ENCODE measurements at places on chromosomes 16 and 17.

DNA sequence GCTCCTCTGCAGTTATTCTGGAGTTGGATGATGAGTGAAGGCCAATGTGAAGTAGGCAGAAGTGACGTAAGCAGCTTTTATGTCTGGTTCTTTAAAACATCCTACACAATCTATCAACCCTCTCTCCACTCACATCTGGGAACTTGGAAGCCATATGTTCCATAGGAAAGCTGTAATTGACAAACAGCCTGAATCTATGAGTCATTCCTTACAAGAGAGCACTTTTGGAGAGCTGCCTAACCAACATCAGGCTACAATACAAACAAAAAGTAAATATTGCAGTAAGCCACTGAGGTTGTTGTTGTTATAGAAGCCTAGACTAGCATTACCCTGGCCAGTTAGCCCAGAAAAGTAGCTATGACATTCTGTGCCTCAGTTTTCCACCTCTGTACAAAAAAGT lies 5.9 kb downstream of the CCL7 start:
- no peak for DNase-seq

GRCh38 chr17:56798916-56799315 lies 34.8 kb downstream of the C17orf67 start:
- DNase-seq, result no peak

DNA sequence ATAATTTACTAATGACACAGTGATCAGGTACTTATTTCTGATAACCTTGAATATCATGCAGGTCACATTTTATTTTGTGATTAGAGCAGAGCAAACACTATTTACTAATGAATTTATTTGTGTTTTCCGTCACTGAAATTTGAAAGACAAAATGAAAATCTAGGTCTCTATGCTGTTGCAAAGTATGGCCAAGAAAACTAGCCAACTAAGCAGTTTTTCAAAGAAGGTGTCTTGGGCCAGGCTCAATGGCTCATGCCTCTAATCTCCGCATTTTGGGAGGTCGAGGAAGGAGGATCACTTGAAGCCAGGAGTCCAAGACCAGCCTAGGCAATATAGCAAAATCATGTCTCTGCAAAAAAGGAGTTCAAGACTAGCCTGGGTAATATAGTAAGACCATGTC lies 3.0 kb upstream of the NFAT5 start:
- no peak for DNase-seq

DNA sequence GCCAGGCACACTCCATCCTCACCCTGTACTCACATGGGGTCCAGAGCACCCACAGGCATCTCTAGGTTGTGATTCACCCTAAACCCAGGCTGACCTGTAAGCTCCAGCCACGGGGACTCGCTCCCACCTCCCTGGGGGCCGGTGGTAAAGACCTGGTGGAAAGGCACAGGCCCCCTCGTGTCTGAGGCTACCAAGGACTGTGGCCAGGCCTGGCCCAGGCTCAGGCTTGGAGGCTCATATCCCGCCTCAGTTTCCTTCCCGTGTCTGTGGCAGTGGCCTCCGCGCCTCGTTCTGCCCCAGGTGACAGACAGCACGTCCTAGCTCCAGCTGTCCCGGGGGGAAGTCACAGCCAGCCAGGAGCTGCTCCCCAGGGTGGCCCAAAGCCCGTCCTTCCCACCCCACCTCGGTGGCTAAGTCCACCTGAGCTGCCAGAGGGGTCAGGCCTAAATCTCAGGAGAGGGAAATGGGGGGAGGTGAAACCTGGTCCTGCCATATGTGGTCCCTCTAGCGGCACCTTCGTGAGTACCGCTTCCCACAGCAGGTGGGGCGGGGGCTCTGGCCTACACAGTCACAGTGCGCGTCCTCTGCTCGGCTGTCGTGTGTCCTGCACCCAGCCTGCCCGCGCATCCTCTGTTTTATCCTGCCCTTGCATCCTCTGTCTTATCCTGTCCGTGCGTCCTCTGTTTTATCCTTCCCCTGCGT lies 12.6 kb downstream of the CDH15 start:
- no peak for DNase-seq

DNA sequence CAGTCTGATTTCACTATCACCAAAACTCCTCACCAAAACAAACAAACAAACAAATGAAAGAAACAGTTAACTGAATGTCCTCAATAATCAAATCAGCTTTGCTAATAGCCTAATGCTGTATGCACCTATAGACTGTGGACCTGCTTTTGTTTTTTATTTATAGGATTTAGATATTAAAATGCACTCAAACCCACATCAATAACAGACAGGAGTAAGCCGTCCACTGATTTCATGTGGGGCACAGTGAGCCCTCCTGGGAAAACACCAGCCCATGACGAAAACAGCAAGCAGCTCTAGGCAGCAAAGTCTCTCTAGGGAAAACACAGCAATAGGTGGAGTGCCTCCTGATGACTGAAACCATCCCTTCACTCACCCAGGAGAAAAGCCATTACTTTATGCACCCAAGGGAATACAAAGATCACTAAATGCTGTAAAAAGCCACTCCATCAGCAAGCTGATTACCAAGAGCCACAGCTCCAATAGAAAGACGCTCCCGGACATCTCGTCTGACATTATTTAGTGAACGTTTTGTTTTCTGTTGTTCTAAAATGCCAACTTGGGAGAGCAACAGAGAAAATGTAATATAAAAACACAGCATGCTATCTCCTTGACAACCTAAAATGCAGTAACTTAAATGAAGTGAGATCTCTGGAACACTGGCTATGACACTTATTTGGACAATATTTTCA lies 47.8 kb downstream of the ANKFY1 start:
- no peak for DNase-seq

Measured in right renal pelvis (tissue), 4 donors.